Gastrocnemius medialis (tissue), 4 donors: ENCODE measurements at places on chromosomes 12 and 14. TPM values are rescaled to one million over a fixed set of nuclear protein-coding genes. Genes with fewer than 3 reads are reported as not detected.

The NELL2 gene
- total RNA-seq, result not detected

The IKZF4 gene
- total RNA-seq, result 5.2 TPM

The ACSS3 gene
- 8.9 TPM for total RNA-seq

The ACOT4 gene
- total RNA-seq, result 0.71 TPM

The GLIPR1L1 gene
- not detected for total RNA-seq

The CLEC7A gene
- 3.0 TPM for total RNA-seq

The COL2A1 gene
- not detected for total RNA-seq

The TMEM119 gene
- not detected for total RNA-seq

GRCh38 chr12:101051151-101051550, 158.9 kb downstream of the SLC5A8 start:
- H3K27me3 ChIP-seq, result no peaks in the 10 kb centered on the region
- H3K27ac ChIP-seq, result no peak overlapping the region
- no peaks in the 10 kb centered on the region for H3K36me3 ChIP-seq
- no peak for DNase-seq
- no peak overlapping the region for H3K4me3 ChIP-seq

DNA sequence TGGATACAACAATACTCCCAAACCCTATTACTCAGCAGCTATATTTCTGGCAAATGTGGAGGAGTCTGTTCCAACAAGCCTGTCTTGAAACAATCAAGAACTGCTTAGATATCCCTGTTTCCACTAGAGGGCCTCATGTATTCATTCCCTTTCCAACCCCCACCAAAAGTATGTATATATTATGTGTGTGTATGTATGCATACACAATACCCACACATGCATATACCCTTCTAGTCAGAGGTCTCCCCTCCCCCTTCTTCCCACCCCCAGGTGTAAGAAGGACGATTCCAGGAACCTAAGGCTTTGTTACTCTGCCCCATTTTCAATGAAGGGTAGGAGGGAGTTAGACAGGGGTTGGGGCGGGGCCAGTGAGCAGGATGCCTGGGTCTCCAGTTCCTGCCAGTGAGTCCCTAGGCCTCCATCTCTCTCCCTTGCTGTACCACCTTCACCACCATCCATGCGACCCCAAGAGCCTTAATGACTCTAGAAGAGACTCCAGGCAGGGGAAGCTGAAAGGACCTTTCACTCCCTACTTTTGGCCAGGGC, at the start of gene DGKA:
Gene DGKA, plus strand, starts transcription at position 392 of the 546 bp plus-strand sequence. CDS start 5,342 bp downstream, outside the sequence.
- H3K27ac ChIP-seq, result peak within 1 kb of the TSS; percentile 41
- no peak for DNase-seq
- H3K4me1 ChIP-seq, result peaks cover 25% of the 10 kb centered on the region
- H3K4me3 ChIP-seq, result peak within 1 kb of the TSS; percentile 66
- no peaks in the 10 kb centered on the region for H3K36me3 ChIP-seq
- peaks cover 14% of the 10 kb centered on the region for H3K27me3 ChIP-seq

GRCh38 chr14:102333390-102333789, 13.8 kb downstream of the ZNF839 start:
- H3K27ac ChIP-seq, result no peak overlapping the region
- H3K4me1 ChIP-seq, result no peaks in the 10 kb centered on the region
- H3K27me3 ChIP-seq, result no peaks in the 10 kb centered on the region
- H3K4me3 ChIP-seq, result no peak overlapping the region

- no peaks in the 10 kb centered on the region for H3K4me1 ChIP-seq
- no peak overlapping the region for H3K4me3 ChIP-seq
- no peak for DNase-seq
- no peaks in the 10 kb centered on the region for H3K36me3 ChIP-seq
- H3K27me3 ChIP-seq, result no peaks in the 10 kb centered on the region
Measured at GRCh38 chr14:89117012-89117411, 292.6 kb downstream of the TTC8 start.

- H3K27ac ChIP-seq, result no peak overlapping the region
- H3K36me3 ChIP-seq, result no peaks in the 10 kb centered on the region
- no peaks in the 10 kb centered on the region for H3K27me3 ChIP-seq
- H3K4me3 ChIP-seq, result no peak overlapping the region
- DNase-seq, result no peak
- H3K4me1 ChIP-seq, result no peaks in the 10 kb centered on the region
Measured at GRCh38 chr12:12915656-12916055, 24.3 kb downstream of the GPRC5A start.

DNA sequence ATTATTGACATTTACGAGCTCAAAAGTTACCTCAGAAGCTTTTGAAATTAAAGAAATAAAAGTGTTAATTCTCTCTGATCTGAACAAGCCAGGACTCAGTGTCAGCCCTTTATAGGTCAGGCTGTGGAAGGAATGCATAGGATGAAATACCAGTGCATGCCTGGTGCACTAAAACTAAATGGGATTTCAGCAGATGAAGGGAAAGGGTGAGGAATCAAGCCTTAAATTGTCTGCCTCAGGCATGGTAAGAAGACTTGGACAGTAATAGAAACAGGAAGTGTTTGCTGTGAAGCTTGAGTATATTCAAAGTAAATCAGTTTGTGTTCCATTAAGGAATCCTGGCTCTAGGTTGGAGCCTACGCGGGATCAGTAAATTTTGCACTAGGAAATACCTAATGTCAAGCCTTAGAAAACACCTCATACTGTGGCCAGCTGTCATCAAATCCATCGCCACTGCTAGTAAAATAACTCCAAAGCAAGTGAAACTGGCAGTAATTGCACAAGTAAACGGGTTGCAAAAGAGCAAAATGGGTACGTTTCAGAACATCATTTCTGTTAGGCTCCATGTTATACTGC, 76.3 kb downstream of the PDE3A start:
- no peaks in the 10 kb centered on the region for H3K36me3 ChIP-seq
- peaks cover 13% of the 10 kb centered on the region for H3K4me1 ChIP-seq
- no peaks in the 10 kb centered on the region for H3K27me3 ChIP-seq
- no peak for DNase-seq
- no peak overlapping the region for H3K4me3 ChIP-seq

GRCh38 chr14:87043667-87044200, 949.2 kb downstream of the GALC start:
- no peaks in the 10 kb centered on the region for H3K36me3 ChIP-seq
- no peaks in the 10 kb centered on the region for H3K27me3 ChIP-seq
- no peak overlapping the region for H3K27ac ChIP-seq
- H3K4me1 ChIP-seq, result no peaks in the 10 kb centered on the region
- DNase-seq, result no peak

- DNase-seq, result no peak
- no peak overlapping the region for H3K27ac ChIP-seq
- peaks cover 56% of the 10 kb centered on the region for H3K4me1 ChIP-seq
- no peaks in the 10 kb centered on the region for H3K27me3 ChIP-seq
- no peaks in the 10 kb centered on the region for H3K36me3 ChIP-seq
Measured at GRCh38 chr12:122884860-122885259, 11.1 kb downstream of the VPS37B start.

DNA sequence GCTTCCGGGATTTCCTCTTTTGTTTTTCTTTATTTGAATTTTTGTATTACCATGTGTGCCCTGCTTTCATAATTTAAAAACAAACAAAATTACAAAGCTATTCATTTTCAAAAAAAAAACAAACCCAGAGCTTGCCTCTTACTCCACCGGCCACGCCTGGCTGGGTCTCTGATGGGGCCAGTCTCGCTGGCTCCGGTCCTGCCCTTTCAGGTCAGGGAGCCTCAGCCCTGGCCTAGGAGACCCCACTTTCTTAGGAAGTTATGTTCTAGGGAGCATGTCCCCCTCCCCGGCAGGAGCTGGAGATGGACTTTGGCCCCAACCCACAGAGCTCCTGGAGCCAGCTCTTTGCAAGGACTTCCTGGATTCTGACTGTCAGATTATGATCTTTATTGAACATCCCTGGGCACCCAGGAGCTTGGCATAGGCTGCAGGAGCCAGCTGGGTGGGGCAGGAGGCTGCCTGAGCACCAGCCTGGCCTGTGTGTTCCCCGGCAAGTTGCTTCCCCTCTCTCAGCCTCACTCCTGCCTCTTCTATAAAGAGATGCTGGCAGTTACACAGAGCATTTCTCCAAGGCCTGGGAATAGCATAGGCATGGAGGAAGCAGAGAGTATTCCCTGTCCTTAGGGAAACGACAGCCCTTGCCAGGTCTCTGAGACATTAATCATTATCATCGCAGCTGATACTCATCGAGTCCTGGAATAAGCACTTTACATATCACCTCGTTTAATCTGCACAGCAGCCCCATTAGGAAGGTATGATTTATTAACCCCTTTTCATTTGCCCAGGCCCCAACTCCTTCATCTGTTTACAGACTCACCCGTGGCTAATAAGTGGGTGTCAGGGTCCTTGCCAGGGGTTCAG, 3.5 kb downstream of the DEGS2 start:
- peaks cover 30% of the 10 kb centered on the region for H3K27me3 ChIP-seq
- no peak for DNase-seq
- no peaks in the 10 kb centered on the region for H3K36me3 ChIP-seq
- no peak overlapping the region for H3K27ac ChIP-seq
- no peak overlapping the region for H3K4me3 ChIP-seq
- peaks cover 4% of the 10 kb centered on the region for H3K4me1 ChIP-seq

DNA sequence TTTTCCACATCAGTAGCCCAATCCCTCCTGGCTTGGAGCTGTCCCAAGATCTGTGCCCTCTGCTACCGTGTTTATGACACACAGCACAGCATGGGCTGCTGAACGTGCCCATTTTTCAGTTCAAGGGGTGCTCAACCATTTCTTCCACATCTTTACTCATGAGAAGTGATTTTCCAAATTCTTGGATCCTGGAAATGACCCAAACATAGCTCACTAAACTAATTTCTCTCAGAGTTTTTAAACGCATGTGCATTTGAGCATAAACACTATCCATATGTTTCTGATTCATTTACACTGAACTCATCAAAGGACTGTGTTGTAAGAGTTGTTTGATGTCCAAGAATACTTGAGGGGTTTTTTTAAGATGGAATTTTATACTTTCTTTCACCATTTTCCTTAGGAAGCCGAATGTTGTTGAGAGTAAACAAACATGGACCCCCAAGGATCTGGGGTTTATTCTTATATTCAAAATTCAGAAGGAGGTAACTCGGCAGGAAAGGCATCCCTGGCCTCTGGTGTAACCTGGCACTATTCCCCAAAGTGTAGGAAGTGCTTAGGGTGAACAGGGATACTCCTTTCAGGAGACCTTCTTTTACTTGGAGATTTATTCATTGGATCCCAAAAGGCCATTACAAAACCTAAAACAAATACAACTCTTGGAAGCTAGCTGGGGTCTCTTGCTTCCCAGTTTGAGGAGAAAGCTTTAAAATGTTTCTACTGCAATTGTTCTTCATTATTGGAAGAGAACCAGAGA, 215.0 kb downstream of the BMP4 start:
- no peak for DNase-seq
- no peaks in the 10 kb centered on the region for H3K27me3 ChIP-seq
- H3K4me1 ChIP-seq, result no peaks in the 10 kb centered on the region
- H3K4me3 ChIP-seq, result no peak overlapping the region
- no peak overlapping the region for H3K27ac ChIP-seq

- no peak overlapping the region for H3K27ac ChIP-seq
- no peaks in the 10 kb centered on the region for H3K27me3 ChIP-seq
- H3K36me3 ChIP-seq, result no peaks in the 10 kb centered on the region
- H3K4me1 ChIP-seq, result peaks cover 42% of the 10 kb centered on the region
Measured at GRCh38 chr12:11767798-11768197, 118.3 kb downstream of the ETV6 start.

DNA sequence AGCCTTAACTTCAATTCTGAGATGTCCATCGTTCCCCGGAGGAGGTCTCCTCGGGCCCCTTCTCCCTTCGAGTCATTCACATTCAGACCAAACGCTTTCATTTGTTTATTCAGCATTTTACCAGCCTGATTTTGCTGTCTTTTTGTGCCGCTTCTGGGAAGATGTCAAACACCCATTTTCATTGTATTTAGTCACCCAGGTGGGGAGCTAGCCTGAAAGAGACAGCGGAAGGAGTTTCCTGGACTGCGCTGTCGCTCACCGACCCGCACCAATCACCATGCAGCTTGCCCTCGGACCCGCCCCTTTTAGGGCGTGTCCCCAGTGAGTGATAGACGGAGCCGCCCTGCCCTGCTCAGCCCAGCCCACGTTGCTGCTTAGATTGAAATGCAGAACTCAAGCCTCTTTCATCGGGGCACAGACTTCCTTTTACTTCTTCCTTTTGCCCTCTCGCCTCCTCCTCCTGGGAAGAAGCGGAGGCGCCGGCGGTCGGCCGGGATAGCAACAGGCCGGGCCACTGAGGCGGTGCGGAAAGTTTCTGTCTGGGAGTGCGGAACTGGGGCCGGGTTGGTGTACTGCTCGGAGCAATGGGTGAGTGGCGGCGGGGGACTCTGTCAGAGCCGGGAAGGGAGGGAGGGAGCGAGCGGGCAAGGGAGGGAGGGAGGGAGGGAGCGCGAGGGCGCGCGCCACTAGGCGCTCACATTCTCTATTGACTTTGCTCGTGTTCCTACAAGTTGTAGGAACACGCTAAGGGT, at the start of gene PAX9:
Gene PAX9, plus strand, starts transcription at position 355 of the 752 bp plus-strand sequence. Its CDS starts 230 bp downstream, at position 585.
- peak within 1 kb of the TSS; percentile 27 for H3K4me3 ChIP-seq
- H3K4me1 ChIP-seq, result peaks cover 26% of the 10 kb centered on the region
- peak; percentile 48 for DNase-seq
- no peak within 1 kb of the TSS for H3K27ac ChIP-seq
- H3K36me3 ChIP-seq, result no peaks in the 10 kb centered on the region
- peaks cover 96% of the 10 kb centered on the region for H3K27me3 ChIP-seq

DNA sequence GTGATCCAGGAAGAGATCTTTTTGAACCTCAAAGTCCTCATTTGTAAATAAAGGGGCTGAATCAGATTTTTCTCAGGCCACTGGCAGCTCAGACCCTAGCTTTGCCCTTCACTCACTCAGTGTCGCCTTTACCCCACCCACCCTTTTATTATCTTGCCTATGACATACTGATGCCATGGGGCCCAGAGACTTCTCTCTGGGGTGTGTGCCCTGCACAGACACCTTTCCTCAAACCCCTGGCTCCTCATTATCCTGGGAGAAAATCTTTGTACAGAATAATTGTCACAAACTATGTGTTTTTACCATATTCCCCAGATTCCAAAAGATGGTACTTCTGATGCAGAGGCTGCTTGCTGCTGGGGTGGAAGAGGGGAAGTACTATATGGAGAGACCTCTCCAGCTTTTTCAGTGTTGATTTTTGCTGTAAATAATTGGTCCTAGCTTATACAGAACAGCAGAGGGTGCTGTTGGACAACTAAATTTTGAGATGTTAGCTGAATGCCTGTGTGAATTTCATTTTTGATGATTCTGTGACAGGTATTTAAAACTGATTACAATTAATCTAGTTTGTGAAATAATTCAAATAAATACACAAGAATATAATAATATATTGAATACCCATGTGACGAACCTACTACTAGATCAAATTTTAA, 53.9 kb upstream of the DCD start:
- no peaks in the 10 kb centered on the region for H3K27me3 ChIP-seq
- no peaks in the 10 kb centered on the region for H3K36me3 ChIP-seq
- no peak for DNase-seq
- no peak overlapping the region for H3K27ac ChIP-seq
- H3K4me1 ChIP-seq, result no peaks in the 10 kb centered on the region

- no peaks in the 10 kb centered on the region for H3K4me1 ChIP-seq
- H3K27ac ChIP-seq, result no peak overlapping the region
- H3K4me3 ChIP-seq, result no peak overlapping the region
Measured at GRCh38 chr12:121949648-121950397, 31.4 kb downstream of the CFAP251 start.
